ENCODE measurements at places on chromosomes 3 and 15.

DNA sequence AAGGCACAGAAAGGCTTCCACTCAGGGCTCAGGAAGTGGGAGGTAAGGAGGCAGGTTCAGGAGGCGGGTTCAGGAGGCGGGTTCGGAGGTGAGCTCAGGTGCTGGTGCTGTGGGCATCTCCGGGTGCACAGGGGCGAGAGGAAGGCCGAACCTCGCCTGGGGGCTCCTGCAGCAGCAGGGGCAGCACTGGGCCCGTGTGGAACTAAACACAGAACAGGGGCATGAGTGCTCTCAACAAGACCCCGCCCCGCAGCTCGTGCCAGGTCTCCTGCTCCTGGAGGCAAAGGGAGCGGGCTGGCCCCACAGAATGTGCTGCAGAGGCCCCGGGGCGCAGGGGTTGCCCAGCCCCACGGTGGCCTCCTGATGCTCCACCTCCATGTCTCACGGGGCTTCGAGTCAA, 13.7 kb downstream of the ZDHHC19 start:
- no peak for DNase-seq

GRCh38 chr15:80580106-80580505, 115.0 kb upstream of the ABHD17C start:
- DNase-seq, result no peak

- DNase-seq, result no peak
Observed at GRCh38 chr15:40471105-40471807, 472 bp downstream of the CHST14 start.

GRCh38 chr15:98440917-98441316, 207.4 kb upstream of the IGF1R start:
- no peak for DNase-seq

GRCh38 chr3:154081305-154081704, 39.9 kb upstream of the ARHGEF26 start:
- DNase-seq, result no peak

- no peak for DNase-seq
Observed at GRCh38 chr3:23884481-23884880, 32.3 kb downstream of the NKIRAS1 start.

DNA sequence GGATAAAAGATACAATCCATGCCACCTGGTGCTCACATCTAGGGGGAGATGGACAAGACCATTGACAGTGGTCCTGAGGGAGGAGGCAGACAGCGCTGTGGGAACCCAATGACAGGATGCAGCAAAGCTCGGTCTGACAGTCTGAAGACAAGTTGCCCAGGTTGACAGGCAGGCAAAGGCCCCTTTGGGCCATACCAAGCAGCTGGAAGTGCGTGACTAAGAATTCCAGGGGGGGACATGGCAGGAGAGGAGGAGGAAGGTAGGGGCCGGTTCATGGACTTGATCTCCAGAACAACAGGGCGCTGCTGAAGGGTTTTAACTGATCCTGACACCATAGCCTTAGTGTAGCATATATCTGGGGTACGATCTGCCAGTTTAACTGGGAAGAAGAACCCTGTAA, 83.4 kb downstream of the RPLP1 start:
- no peak for DNase-seq

DNA sequence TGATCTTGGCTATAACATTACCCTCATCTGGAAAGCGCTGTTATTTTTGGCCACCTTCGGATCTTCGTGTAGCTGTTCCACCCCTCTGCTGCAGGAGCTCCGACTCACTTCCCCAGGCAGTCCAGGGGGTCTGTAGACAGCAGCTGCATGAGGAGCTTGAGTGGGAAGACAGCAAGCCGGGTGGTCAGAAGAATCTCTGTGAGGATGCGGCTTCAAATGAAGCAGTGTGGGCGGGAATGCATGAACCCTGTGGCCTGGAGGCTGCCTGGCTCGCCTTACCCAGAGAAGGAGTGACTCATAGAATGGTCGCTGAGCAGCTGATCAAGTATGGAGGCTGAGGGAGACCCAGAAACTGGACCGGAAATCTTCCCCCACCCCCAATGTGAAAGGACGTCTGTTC, 45.2 kb upstream of the NR2F2 start:
- no peak for DNase-seq

DNA sequence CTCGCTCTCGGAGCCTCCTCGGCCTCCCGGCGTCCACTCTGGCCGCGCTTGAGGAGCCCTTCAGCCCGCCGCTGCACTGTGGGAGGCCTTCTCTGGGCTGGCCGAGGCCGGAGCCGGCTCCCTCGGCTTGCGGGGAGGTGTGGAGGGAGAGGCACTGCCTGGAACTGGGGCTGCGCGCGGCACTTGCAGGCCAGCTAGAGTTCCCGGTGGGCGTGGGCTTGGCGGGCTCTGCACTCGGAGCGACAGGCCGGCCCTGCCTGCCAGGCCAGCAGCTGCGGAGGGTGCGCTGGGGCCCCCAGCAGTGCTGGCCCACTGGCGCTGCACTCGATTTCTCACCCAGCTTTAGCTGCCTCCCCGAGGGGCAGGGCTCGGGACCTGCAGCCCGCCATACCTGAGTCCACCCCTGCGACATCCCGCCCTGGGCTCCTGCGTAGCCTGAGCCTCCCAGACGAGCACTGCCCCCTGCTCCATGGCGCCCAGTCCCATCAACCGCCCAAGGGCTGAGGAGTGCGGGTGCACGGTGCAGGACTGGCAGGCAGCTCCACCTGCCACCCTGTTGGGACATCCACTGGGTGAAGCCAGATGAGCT, 765.0 kb downstream of the IGSF11 start:
- no peak for DNase-seq

- no peak for DNase-seq
Observed at GRCh38 chr3:19485267-19485666, 337.0 kb downstream of the KCNH8 start.

DNA sequence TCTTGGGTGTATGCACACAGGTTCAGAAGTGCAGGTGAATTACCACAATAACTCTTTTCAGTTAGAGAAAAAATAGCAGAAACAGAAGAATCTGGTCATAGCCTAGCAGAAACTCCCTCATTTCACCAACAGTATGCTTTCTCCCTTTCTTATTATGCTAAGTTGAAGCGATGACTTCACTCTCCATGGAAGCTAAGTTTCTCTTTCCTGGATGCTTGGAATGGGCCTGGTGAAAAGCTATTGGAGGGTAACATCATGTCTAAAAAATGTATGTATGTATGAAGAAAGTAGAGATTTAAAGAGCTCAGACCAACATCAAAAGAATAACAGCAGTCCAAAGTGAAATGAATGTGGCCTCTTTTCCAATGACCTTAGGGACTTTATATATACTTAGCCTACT, 145.5 kb downstream of the TIGIT start:
- DNase-seq, result no peak

- DNase-seq, result no peak
Observed at GRCh38 chr3:119538772-119539171, 20.6 kb downstream of the CD80 start.

DNA sequence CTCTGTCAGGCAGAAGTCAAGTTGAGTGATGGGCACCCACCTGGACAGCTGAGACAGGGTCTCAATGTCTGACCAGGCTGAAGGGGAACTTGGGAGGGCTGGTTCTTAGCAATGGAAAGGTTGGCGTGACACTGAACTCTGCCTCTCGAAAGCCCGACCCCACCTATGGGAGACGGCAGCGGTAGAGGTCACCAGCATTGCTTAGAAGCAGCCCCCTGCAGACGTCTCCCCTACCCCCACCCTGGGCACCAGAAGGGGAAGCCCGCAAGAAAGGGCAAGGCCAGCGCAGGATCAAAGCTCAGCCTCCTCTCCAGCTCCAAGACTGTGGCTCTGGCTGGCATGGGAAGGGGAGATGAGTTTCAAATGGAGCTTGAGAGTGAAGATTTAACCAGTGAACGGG, 184.8 kb upstream of the LYSMD4 start:
- no peak for DNase-seq

DNA sequence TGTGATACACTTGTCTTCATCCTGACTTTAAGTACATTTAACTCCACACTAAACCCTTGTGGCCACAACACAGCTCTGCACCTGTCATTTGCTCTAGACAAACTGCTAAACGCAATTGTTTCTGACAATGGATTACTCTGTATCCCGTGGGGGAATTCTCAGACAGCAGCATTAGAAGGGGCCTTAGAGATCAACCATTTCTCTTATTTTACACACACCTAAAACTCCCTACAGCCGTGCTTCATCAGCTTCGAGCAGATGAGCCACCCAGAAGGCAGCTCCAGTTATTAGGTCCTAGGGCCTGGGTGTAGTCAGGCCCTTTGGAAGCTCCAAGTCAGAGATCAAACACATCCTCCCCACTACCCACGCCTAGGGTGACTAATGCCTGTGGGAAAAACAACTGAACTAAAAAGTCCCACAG, 1.3 kb upstream of the IL12A start:
- DNase-seq, result no peak

DNA sequence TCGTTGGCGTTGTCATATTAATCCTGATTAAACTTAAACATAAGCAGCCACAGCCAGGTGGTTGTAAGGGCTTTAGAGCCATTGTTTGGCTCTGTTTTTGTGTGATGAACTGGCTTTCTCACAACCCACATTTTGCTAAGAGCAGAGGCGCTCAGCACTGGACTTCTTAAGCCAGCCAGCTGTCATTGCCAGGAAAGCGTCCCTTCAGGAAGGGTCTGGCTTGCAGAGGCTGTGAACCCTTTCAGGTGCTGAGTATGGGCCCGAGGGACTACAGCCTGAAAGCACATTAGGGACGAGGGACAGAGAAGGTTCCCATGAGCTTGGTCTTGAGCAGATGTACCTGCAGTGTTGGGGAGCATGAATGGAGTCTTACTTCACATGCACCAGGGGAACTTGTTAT, 112.3 kb downstream of the CHCHD6 start:
- DNase-seq, result no peak

- no peak for DNase-seq
Observed at GRCh38 chr15:79977431-79978054, 6.5 kb upstream of the BCL2A1 start.

DNA sequence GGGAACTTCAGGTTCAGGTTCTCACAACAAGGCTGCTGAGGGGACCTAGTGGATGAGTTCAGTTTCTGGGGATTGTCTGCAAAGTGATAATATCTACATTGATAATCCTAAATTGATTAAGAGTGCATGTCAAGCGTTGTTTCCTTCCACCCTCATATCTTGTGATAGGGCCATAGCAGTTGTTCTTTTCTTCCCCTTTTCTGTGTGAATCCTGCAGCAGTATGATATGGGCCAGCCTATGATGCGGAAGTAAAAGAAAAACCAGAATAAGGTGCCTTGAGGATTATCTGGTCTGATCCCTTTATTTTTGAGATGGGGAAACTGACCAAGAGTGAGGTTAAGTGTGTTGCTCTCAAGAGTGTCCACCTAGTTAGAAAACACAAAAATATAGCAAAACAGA, 86.2 kb downstream of the MITF start:
- DNase-seq, result no peak

DNA sequence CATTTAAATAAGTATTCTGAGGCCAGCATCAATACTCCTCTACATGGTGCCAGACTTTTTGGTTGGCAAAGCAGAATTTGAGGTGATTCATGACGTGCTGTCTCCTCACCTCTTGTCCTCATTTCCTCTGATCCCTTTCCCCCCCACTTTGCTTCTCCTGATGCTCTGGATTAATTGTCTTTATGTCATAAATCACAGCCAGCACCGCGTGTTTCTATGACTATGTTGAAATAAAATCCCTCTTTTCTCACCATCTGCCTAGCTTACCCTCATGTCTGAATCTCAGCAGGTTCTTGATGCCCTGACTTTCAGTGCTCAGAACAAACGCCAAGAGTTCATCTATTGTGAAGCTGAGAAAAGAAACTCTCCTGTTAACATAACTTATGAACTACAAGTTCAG, 19.7 kb upstream of the PTPRG start:
- DNase-seq, result no peak

DNA sequence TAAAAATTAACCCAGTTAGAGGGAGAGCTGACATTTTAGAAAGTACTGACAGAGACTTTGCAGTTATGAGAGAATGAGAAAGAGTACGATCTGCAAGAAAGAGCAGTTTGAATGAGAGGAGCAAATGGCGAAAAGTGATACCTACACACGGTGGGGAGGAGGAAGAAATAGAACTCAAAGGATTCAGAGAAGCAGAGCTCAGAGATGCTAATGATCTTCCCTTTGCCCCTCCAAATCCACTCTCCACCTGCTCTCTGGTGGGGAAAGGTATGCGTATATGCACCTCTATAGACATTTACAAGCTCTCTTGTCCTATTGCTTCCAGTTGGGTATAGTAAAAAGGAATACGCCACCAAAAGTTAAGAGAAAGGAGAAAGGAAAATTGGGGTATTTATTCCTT, 123.3 kb upstream of the TTC14 start:
- DNase-seq, result no peak

- DNase-seq, result no peak
Observed at GRCh38 chr3:148319960-148320359, 377.7 kb upstream of the AGTR1 start.

GRCh38 chr3:127987309-127987995, 64.8 kb upstream of the SEC61A1 start:
- no peak for DNase-seq

- no peak for DNase-seq
Observed at GRCh38 chr15:25787381-25787780, 75.7 kb downstream of the ATP10A start.

DNA sequence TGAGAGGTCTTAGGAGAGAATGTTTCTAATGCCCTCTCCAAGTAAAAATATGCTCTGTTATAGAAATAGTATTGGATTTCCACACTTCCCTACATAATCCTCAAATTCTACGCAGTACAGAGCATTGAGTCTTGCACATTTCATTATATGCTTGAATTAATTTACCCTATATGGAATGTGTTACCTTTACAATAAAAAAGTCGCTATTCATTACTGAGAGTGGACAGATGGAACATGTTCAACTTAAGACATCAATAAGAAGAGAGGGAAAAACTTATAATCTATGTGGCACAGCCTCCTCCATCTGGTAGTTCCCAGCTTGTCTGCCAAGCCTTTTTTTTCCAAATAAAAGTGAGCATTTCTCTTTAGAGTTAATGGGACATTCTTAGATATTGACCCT, 417.9 kb downstream of the MECOM start:
- no peak for DNase-seq

GRCh38 chr3:183151086-183151485, 11.4 kb downstream of the LAMP3 start:
- no peak for DNase-seq

DNA sequence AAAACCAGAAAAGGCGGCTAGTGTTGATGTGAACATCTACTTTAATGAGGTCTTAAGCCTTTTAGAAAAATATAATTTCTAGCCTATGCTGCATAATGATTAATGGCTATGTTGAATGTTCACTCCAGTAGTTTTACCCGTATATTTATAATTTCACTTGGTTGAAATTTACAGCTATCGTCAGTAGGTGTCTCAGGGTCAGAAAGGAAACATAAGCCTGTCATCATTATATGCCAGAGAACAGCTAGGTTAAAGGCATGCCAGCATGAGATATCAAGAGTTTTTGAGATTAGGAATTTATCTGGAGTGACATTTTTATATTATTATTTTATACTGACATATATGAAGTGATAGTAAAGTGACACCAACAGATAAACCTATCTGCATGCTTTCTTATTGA, 904.1 kb downstream of the OTOL1 start:
- DNase-seq, result no peak

Measured in effector CD8-positive, alpha-beta T cell (primary cell).